ENCODE measurements at places on chromosomes 2 and 18.

- no peak for DNase-seq
Observed at GRCh38 chr2:15702452-15702851, 110.8 kb downstream of the DDX1 start.

- no peak for DNase-seq
Observed at GRCh38 chr2:150309311-150310080, 178.0 kb downstream of the RND3 start.

DNA sequence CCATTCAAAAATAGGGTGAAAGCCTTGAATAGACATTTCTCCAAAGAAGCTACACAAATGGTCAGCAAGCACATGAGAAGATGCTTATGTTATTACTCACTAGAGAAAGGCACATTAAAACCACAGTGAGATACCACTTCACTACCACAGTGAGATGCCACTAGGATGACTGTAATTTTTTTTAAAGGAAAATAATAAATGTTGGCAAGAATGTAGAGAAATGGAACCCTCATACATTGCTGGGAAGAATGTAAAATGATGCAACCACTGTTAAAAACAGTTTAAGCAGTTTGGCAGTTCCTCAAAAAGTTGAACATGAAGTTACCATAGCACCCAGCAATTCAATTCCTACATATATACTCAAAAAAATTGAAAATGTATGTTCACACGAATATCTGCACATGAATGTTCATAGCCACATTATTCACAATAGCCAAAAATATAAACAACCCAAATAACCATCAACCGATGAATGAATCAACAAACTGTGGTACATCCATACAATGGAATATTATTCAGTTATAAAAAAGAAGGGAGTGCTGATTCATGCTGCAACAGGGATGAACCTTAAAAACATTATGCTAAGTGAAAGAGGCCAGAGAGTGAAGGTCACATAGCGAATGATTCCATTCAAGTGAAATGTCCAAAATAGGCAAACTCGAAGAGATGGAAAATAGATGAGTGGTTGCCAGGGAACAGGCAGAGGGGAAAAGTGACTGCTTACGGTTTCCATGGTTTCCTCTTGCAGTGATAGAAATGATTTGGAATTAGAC is 156.2 kb upstream of the NDUFV2 start:
- DNase-seq = peak; percentile 98

DNA sequence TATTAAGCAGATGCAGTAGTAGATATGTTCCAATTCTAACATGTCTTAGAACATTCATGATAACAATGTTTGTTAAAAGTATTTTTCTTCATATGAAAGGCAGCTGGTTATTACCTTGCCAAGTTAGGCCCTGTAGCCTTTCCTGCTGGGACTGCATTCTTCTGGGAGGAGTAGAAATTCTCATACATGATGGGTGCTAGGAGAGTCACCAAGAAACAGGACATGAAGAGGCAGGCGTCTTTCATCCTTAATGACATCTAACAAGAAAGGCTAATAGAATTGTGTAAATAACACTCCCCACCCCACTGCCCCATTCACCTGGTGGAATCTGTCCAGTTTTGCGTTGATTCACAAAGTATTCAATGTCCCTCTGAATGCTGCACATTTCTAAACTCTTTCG is 24.7 kb upstream of the EPG5 start:
- no peak for DNase-seq

- DNase-seq = no peak
Observed at GRCh38 chr2:104340879-104341828, 512.8 kb upstream of the POU3F3 start.

DNA sequence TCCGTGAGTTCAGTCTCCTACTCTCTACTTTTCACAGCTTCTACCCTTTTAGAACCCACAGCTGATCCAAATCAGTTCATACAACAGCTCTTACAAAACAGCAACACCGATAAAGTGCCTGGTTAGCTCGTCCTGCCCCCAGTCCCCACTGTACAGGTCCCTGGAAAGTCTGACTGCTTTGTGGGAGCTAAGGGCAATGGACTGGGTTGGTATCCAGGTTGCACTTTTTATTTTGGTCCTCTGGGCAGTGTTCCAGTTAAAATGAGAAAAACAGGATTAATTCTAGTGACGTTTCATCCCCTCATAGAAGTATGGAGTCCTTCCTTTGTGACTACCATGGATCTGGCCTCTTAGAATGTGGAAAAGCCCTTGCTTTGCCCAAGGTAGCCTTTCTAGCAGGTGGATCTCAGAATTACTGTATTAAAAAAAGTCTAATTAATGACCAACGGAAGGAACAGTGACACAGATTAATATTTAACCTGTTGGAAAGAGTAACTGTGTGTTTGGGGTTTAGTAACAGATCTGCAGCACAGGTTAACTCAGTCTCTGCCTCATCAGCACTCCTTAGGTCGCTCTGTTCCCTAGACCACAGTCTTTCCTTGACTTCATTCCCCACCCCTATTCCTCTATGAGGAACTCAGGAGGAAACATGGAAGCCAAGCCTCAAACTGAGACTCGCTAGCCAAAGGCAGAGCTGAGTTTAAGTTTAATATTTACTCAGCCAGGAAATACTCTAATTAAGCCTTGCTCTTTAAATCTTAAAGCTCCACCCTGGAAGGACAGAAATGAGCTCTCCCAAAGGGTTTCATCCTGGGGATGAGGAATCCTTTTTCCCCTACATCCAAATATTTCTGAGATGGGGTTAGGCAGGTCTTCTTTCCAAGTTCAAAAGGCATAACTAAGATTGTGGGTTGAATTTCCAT is 52.8 kb upstream of the ITGA6 start:
- no peak for DNase-seq

All from GM04503 (cell line).